A549 (cell line): ENCODE measurements at places on chromosomes 12 and 14.

GRCh38 chr14:61561104-61561503 is 134.2 kb upstream of the HIF1A start:
- peak; percentile 72 for DNase-seq

DNA sequence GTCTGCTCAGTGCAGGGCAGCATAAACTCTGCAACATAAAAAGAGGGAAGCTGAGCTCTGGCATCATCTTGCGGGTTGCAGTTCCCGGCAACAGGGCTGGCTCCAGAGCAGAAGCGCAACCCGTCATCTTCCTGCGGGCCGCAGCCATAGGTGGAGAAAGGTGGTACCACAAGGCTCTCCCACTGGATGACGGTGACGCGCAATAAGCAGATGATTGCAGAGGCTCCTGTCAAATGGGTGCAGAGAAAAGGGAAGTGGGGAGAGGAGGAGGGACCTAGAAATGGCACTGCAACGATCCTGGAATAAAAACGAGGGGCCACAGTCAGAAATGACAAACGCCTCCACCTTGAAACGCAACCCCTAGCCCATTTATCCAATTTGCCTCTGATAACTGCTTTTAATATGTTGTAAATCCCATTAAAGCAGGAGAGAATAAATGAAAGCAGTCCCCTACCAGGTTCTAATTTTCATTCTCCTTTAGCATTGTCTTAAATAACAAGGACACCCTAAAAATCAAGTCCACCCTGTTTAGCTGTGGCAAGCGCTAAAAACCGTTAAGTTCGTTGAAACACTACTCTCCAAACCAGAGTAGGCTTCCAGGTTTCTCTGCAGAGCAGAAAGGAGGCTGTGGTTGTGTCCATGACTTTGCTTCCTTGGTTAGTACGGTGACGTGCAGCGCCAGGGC is 30.9 kb upstream of the TUBA1C start:
- DNase-seq, result no peak

- DNase-seq, result no peak
Observed at GRCh38 chr12:20805921-20806320, 4.6 kb upstream of the SLCO1B3 start.

- no peak for DNase-seq
Observed at GRCh38 chr12:115118177-115118724, 434.3 kb upstream of the TBX3 start.

GRCh38 chr14:29846339-29847055 is 81.2 kb downstream of the PRKD1 start:
- DNase-seq, result no peak

- no peak for DNase-seq
Observed at GRCh38 chr12:122874081-122874480, 21.8 kb downstream of the VPS37B start.

DNA sequence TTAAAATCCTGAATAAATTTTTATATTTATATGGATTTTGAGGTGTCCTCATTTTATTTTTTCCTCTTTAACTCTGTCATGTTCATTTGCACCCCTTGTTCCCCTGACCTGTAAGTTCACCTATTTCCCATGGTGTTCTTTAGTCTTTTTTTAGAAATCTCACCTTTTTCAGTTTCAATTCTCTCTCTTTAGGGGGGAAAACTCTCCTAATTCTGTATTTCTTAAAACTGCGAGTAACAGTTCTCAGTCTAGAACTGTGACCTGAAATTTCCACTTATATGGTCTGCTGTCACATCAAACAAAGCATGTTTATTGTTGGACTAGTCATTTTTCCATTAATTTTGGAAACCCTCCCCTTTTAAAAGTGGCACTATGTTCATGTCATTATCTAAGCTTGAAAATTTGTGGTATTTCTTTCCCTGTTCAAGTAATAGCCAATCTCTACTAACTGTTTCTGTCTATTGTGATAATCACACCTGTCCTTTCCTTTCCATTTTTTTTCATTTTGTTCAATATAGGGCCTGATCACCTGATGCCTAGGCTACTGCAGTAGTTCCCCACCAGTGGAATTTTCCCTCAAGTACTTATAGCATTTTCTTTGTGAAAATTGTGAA is 14.0 kb upstream of the FBXO33 start:
- no peak for DNase-seq

- no peak for DNase-seq
Observed at GRCh38 chr14:68261092-68261842, 441.7 kb downstream of the RAD51B start.

- DNase-seq, result no peak
Observed at GRCh38 chr12:108215458-108215857, 86.4 kb downstream of the WSCD2 start.

DNA sequence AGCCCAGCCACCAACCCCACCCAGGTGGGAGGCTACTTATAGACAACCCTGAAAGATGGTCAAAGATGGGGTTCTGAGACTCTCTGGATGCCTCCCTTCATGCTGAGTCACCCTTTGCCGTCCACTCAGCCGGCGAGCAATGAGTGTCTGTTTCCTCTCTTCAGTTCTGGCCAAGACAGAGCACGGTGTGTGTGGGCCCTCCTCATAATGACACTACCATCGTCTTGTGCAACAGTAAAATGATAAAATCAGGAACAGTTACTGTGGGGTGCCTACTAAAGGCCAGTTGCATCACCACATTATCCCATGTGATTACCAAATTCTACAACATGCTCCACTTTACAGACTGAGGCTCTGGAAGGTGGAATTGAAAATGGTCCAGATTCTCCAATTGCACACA is 7.0 kb upstream of the BDKRB1 start:
- DNase-seq, result no peak
